ENCODE measurements at places on chromosomes 3 and 15.

- peak; percentile 29 for DNase-seq
Measured at GRCh38 chr3:142586803-142587406, 8.4 kb upstream of the ATR start.

DNA sequence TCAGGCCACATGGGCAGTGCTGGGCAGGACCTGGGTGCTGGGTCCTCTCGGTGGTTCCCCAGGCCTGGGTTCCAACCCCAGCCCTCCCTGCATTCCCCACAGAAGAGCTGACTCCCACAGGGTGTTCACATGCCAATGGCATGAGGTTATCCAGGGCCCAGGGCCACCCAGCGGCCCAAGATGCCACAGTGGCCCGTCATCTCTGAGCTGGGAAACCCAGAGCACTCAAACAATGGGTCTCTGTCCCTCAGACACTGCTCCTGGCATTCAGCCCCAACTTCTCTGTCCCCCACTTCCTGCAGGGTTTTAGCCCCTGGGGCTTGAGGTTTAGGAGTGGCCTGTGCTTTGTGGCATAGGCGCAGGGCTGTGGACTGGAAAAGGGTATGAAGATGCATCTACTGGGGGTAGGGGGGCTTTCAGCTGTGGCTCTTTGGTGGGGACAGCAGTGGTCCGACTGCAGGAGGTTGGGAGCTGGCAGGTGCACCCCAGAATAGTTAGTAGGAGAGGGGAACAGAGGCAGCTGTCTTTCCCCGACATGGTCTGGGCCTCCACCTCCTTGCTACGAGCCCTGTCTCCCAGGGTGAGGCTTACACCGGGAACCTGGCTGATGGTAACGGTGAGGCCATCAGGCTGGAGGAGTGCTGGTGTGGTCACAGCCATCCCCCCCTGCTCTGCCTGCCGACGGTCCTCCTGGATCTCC lies 1.7 kb downstream of the CCDC9B start:
- DNase-seq, result no peak

DNA sequence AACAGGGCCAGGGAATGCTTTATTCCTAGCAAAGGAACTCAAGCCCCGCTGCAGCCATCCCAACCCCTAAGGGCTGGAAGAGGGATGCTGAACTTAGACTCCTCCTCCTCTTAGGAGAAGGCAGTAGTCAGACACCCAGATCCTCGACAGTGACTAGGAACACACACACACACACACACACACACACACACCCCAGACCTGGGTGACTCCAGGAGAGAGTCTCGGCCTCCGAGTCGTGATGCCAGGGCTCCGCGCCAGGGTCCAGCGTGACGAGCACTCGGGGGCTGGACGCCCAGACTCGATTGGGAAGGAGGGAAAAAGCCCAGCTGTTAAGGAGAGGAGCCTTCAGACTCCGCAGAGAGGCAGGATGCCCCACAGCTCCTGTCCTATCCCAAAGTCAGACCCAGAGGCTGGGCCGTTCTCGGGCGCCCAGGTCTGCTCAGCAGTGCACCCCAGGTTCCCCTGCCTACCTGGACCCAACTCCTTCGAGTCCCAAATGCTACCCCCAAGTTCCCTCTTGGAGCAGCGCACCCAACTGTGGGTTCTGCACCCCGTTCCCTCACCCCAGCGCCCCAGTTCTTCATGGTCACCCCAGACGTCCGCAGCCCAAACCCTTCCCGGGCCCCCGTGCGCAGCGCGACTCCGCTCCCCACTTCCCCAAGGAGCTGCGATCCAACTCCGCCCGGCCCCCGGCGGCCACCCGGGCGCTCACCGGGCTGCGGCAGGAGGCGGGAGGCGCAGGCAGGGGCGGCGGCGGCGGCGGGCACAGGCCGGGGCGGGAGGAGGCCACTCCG lies 421 bp downstream of the BMF start:
- no peak for DNase-seq

GRCh38 chr3:142356818-142357217 lies 91.0 kb downstream of the XRN1 start:
- DNase-seq, result no peak

DNA sequence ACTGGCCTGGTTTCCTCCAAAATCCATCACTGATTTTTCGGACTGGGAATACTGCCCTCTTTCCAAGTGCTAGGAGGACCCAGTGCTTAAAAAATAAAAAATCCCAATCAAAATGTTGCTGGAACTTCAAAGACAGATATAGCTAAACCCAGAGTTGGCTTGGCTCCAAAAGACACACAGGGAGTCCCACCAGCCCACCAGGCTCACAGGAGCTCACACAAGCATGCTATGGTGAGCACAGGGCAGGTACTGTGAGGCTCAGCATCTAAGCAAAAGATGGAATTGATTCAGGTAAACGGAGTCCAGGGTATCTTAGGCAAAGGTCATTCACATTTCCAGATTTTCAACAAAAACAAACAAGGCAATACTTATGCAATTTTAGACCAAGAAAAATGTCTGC lies 3.7 kb downstream of the TRANK1 start:
- DNase-seq, result no peak

DNA sequence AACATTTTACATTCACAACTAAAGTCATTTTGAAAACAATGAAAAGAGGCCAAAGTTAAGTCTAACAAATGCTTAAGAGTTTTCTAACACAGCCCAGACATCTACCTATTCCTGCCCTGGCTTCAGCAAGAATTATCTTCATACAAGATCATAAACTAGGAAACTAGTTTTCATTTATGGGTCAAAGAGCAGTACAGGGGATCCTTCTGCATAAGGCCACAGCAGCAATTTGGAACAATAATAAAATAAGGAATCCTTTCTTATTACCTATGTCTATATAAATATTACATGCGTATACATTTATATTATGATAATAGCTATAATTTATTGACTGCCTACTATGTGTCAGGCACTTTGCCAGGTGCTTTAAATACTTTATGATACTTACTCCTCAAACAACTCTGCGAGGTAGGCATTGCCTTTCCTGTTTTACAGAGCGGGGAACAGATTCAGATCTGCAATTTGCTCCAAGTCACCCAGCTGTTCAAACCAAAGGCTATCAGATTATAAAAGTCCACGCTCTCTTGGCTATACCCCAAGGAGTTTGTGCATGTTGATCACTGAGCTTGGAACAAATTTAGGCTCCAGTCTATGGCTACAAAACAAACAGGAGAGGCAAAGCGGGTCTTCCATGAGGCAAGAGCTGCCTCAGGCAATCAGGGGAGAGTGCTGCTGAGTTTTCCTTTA lies 196.4 kb downstream of the RORA start:
- no peak for DNase-seq

DNA sequence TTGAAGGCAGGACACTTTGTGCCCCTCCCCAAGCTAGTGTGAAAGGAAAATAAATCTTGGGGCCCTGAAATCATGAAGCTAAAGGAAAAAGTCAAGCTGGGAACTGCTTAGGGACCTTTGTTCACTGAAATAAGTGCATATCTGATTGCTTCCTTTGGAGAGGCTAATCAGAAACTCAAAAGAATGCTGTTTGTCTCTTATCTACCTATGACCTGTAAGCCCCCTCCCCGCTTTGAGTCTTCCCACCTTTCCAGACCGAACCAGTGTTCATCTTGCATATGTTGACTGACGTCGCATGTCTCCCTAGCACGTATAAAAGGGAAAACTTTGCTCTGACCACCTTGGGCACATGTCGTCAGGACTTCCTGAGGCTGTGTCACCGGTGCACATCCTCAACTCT lies 53.1 kb downstream of the SLC30A4 start:
- DNase-seq, result no peak

GRCh38 chr3:61736506-61736905 lies 175.1 kb downstream of the PTPRG start:
- no peak for DNase-seq

- DNase-seq, result no peak
Measured at GRCh38 chr3:81549831-81550230, 211.6 kb downstream of the GBE1 start.

- DNase-seq, result no peak
Measured at GRCh38 chr3:174767853-174768382, 91.2 kb upstream of the NAALADL2 start.

DNA sequence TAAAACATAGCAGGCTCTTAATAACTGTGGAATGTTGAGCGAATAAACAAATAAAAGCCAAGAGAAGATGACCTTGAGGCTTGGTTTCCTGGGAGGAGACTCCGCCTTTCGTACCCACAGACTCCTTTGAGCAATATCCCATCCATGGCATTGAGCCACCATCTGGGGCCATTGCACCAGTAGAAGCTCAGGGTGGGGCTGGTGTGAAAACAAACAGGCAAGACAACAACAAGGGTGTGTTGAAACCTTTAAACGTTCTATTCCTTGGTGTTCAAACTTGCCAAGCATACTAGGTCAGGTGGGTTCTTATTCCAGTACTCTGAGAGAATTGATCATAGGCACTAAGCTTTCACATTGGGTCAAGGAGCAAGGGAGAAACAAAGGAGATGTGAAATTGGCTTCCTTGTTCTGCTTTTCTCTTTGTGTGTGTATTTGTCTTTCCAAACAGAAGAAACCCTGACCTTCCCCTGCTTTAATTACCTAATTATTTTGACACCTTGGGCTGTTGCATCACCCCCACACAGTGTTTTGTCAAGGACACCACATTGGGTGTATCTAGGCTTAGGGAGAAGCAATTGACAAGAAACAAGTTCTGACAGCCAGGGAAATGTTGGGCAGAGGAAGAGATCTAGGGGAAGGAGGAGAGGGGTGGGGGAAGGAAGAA lies 105.1 kb upstream of the BCL6 start:
- DNase-seq, result no peak

GRCh38 chr3:187107989-187108388 lies 31.3 kb downstream of the RPL39L start:
- no peak for DNase-seq

DNA sequence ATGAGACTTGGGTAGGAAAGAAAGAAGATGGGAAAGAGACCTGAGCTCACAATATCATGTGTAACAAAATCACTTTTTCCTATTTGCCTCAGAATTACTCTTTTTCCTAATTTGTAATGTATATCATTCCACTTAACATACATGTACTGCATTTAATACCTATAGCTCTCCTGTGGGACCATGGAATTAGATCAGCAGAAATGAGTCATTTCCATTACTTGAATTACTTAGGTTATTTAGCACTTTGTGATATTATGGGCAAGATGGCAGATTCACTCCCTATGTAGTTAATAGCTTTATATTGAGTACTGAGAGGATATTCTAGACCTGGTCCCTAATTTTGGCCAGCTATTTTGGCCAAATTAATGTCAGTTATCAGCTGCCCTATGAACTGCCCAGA lies 70.5 kb downstream of the ZNF609 start:
- no peak for DNase-seq

DNA sequence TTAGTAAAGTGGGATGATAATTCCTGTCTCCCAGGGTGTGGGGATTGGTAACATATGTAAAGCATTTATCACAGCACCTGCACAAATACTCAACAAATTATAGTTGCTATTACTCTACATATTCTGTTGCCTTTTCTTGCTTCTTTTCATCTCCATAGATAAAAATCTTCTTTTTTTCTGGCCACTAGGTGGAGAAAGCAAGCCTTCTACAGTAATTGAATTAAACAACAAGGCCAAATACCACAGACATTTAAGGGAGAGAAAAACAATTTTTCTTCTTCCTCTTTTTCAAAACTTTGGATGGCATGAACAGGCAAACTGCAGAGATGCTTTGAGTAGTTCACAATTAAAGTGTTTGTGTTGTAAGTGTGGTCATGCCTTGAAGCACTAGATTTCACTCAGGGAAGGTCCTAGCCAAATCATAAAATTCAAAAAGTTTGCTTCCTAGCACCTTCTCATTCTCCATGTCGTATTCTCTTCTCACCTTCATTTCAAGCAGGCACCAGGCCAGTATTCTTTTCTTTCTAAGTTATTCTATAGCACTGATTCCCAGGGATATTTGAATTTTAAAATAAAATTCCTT lies 493.4 kb upstream of the TGFBR2 start:
- DNase-seq, result peak; percentile 23

DNA sequence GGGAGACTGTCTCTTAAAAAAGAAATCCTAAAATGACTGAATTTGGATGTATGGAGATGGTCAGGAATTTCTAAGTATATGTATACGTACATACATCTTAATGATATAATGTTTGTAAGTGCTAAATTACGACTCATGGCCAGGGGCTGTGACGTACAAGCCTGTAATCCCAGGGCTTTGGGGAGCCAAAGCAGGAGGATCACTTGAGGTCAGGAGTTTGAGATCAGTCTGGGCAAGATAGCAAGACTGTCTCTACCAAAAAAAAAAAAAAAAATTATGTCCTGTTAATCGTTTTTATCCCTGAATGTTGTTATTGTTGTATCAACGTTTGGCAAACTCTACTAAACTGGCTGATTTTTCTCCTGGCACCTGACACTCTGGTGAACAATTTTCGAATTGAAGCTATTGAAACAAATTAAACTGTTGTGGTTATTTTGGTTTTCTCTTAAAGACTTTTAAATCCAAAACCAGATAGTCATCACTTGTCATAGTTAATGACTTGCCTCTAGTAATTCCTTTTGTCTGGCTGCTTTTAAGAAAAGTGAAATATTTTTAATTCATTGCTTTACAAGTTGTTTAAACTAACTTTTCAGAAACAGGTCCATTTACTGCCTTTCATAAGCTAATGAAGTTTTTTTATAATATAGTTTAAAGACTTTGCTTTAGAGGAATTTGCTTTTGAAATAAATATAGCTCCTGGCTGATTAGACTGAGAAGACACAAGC lies 7.0 kb downstream of the MORF4L1 start:
- DNase-seq, result no peak

DNA sequence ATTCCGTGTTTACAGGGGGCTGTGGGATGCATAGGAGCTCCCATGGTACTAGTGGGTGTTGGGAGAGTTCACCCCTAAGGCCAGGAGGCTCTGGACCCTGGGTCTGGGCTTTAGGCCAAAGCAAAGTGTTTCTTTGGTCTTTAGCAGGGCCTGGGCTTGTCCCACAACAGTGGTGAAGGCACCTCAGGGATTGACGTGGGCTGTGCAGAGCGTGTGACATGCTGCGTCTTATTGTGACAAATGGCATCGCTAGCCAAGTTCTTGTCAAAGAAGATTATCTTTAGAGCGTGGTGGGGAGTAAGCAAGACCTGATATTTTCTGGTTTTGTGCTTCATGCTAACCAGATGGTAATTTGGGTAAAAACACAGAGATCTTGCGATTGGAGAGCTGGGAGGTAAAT lies 170.1 kb downstream of the APBA2 start:
- DNase-seq, result no peak

DNA sequence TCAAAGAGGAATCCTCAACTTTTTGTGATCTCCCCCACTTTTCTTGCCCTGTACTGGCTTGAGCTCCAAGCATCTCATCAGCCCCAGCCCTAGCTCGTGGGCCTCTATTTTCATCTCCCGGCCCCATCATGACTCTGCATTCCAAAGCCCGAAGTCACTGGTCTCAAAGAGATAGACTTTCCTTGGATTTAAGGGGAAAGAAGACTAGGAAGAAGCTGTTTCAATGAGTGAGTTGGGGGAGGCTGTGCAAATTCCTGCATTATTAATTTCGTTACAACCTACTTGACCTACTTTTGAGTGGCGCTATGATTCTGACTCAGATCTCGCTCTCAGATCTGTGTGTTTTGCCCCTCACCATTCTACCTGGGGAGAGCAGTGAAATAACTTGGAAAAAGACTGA lies 266.6 kb upstream of the TBL1XR1 start:
- no peak for DNase-seq

GRCh38 chr15:52481915-52482314 lies 46.8 kb downstream of the MYO5A start:
- no peak for DNase-seq

- no peak for DNase-seq
Measured at GRCh38 chr15:60297047-60297446, 100.7 kb downstream of the ANXA2 start.
